ENCODE measurements at places on chromosomes 16 and 17.

- no peak for DNase-seq
These were observed 13.5 kb downstream of the SPATA32 start for GRCh38 chr17:45248132-45248957.

DNA sequence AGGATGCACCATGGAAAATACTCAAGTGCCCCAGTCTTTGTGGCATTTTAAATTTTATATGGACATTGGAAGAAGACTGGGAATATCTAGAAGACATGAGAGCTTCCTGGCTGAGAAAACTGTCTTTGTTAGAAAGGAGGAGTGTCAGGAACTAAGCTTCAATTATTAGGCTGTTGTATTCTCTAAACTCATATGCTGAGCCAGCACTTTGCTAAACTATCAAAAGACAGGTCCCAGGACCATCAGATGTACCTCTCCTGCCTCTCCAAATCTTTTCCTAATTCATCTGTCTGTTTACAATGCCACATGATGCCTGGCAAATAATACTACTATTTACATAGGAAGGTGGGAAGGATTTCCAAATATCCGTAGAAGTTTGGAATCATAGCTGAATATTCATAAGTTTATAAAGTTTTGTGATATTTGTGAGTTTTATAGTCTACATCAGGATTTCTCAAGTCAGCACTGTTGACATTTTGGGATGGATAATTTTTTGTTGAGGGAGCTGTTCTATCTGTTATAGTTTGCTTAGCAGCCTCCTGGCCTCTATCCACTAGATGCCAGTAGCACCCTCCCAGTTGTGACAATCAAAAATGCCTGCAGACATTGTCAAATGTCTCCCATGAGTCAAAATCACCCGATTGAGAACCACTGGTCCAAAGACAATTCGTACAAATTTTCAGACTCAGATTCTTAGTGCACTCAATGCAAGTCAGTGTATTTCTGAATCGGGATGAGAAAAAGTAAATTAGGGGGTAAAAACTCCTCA is 61.2 kb upstream of the NETO2 start:
- DNase-seq, result no peak

- no peak for DNase-seq
These were observed 315.8 kb downstream of the HAPSTR1 start for GRCh38 chr16:9407206-9407758.

DNA sequence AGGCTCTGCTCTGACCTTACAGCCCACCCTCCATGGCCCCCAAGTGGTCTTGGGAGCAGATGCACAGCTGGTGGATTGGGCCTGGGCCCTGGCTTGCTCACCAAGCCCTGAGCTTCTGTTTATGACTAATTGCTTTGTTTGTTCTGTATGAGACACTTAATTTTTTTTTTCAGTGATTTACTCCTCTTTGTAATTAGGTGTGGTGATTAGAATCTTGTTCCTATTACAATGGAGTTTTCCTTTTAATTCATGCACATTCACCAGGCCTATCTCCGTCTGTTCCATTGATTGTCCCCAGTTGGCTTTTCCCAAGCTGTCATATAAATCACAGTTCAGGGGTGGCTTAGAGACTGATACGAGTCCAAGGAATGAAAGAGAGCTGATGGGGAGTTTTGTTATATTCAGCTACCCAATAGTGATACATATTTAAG is 242.3 kb downstream of the CCDC182 start:
- DNase-seq, result no peak

GRCh38 chr16:4520913-4521312 is 17.7 kb downstream of the CDIP1 start:
- no peak for DNase-seq

- no peak for DNase-seq
These were observed 978.6 kb downstream of the CDH8 start for GRCh38 chr16:61057635-61058034.

DNA sequence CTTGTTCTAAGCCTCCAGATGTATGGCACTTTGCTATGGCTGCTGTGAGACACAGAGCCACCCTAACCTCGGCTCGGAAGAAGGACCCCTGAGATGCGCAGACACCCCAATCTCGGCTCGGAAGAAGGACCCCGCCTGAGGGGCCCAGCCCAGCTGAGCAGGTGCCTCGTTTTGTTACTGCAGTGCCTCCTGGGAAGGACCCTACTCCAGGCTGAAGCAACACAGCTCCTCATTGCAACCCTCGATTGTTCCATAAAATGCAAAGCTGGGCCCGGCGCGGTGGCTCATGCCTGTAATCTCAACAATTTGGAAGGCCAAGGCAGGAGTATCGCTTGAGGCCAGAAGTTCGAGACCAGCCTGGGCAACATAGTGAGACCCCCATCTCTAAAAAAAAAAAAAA is 61.3 kb downstream of the C16orf95 start:
- DNase-seq, result no peak

DNA sequence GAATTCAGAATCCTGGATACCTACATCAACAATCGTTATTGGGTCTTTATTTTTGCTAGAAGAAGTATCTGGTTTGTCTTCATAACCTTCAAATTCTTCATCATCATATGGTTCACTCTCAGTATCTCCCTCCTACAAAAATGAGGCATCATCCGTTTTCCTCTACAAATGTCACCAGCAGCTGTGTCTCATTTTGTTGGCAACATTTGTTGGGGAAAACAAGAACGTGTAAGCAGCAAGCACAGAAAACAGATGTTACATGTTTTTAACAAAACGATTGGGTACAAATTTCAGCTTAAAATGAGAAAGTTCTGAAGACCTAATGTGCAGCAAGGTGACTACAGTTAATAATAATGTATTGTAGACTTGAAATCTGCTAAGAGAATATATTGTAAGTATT is 8.7 kb downstream of the CCDC47 start:
- DNase-seq, result no peak

- DNase-seq, result no peak
These were observed 35.6 kb downstream of the TENT4B start for GRCh38 chr16:50188619-50189136.

DNA sequence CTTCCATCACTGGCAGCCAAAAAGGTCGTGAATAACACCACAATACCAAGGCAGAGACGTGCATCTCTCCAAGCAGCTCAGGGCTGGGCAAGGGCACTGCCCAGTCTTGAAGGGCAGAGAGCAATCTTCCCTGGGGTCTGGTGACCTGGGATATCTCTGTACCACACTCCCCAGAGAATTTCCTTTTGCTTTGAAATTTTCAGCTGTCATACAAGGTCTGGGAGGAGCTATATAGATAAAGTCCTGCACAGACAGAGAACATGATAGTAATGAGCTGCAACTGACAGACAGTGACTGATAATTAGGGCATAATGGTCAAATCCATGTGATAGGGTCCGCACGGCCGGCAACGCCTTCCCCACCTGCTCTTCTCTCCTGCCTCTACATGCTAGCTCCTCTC is 68.2 kb downstream of the DYNLRB2 start:
- DNase-seq, result no peak

DNA sequence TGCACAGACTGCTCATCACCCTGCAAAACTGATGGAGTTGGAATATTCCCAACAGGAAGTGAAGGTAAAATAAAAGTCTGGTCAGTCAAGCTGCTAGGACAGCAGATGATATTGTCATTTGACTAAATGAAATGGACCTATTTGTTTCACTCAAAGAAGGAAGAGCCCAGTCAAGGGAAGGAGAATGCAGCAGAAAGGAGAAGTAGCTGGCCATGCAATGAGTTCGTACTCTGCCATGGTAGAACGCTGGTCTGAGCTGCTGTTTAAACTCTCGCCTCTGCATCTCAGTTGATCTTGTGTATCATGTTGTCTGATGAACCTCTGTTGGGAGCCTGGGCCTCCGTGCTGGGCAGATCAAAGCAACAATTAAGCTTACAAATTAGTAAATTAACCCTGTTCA is 15.6 kb upstream of the YPEL2 start:
- no peak for DNase-seq

GRCh38 chr17:41939693-41940090 is 9.3 kb downstream of the ODAD4 start:
- no peak for DNase-seq

DNA sequence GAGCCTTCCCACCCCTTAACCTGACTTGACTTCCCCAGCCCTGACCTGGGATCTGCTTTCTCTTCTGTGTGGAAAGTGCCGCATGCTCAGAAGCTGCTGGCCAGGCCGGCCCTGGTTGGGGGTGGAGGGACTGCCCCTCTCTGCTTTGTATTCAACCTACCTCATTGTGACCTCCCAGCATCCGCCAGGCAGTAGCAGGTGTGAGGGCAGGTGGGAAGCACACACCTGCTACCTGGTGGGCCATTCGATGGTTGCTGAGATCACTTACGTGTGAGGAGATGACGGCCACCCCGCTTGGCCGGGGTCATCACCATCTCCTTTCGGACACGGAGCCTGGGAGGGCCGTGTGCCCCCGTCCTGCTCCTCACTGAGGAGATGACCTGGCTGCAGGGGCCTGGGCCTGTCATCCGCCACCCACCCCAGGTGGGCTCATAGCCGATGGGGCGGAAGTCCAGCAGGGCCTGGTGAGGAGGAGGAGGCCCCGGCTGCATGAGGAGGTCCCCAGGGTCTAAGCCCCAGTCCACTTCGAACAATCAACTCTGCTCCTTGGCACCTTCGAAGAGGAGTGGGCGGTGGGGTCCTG is 7.1 kb downstream of the CPNE7 start:
- DNase-seq, result no peak

- DNase-seq, result no peak
These were observed 186.3 kb upstream of the ZKSCAN2 start for GRCh38 chr16:25443994-25444393.

DNA sequence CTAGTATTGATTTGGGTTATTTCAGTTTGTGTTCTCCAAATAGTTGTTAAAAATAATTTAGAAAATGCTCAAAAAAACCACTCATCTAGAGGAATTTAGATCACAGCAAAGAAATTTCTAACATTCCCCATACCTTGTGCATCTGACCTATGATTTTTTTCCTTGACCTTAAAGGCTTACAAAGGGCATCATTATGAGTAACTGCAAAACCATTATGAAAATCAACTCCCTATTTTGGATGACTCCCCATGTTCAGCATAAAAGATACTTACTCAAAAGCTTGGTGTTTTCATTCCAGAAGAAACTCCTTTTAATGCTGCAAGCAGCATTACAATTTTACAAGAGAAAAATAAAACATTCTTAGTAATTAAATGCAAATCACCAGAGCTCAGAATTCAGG is 83.2 kb downstream of the GRIN2A start:
- no peak for DNase-seq

GRCh38 chr16:80664226-80664625 is 123.4 kb downstream of the DYNLRB2 start:
- DNase-seq, result no peak

- no peak for DNase-seq
These were observed 7.8 kb downstream of the OR3A2 start for GRCh38 chr17:3378321-3378720.

DNA sequence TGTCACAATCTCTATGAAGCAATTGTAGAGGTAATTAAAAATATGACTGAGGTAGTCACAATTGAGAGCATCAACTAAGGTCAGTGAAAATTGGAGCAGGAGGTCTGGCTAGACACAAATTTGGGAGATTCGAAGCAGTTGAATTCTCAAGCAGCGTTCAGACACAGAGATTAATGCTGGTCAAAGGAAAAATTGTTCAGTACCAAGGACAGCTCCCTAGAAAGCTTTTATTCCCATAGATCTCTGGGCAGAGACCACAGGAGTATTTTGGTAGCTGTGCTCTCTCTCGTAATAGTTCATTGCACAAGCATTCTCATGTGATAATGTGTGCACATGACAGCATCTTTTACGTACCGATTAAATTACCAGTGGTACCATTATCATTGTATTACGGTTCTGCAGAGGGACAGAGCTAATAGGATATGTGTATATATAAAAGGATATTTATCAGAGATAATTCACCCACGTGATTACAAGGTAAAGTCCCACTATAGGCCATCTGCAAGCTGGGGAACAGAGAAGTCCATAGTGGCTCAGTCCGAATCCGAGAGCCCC is 387.5 kb upstream of the HSBP1 start:
- DNase-seq, result peak; percentile 30

- DNase-seq, result peak; percentile 99
These were observed 5.8 kb downstream of the ZG16B start for GRCh38 chr16:2835638-2836493.

- no peak for DNase-seq
These were observed 14.0 kb downstream of the METTL9 start for GRCh38 chr16:21613361-21613760.

DNA sequence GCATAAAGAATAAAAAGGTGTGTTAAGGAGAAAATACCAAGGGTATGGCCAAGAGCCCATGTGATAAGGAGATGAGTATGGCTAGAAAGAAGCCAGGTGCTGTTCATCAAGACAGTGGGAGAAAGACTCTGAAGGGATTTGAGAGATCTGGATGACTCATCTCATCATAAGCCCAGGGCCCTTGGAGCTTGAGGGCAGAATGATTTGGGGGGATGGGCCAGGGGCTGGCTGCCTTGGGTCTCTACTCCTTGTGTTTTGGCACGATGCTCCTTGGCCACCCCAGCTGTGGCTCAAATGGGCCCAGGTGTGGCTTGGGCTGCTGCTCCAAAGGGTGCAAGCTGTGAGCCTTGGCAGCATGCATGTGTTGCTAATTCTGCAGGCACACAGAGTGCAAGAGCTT is 14.5 kb upstream of the TNFRSF13B start:
- DNase-seq, result no peak

DNA sequence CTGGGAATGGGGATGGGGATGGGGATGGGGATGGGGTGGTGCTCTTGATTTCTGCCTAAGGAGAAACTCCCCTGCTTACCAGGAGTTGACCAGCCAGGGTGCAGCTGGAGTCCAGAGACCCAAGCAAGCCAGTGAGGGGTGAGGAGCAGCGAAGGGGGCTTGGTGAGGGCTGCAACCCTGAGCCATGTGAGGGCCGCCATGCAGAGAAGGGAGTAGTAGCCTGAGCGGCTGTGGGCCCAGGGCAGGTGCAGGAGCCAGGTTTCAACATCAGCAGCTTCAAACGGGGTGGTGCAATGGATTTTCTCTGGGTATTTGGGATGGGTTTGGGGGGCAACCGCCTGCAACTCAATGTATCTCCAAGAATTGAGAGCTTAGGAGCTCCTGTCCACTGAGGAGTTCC is 35.2 kb downstream of the COX4I1 start:
- no peak for DNase-seq

GRCh38 chr17:57419940-57420550 is 163.7 kb downstream of the MSI2 start:
- DNase-seq, result no peak

GRCh38 chr16:77443357-77444146 is 8.7 kb upstream of the ADAMTS18 start:
- no peak for DNase-seq

GRCh38 chr16:72139908-72140307 is 32.0 kb downstream of the PMFBP1 start:
- no peak for DNase-seq

All from renal cortical epithelial cell (primary cell).